CD4-positive, alpha-beta T cell (primary cell): ENCODE measurements at places on chromosomes 5 and 9.

- DNase-seq = no peak
Measured at GRCh38 chr9:69198521-69199220, 24.6 kb downstream of the TJP2 start.

- no peak for DNase-seq
Measured at GRCh38 chr5:171571663-171572062, 152.2 kb downstream of the FGF18 start.

DNA sequence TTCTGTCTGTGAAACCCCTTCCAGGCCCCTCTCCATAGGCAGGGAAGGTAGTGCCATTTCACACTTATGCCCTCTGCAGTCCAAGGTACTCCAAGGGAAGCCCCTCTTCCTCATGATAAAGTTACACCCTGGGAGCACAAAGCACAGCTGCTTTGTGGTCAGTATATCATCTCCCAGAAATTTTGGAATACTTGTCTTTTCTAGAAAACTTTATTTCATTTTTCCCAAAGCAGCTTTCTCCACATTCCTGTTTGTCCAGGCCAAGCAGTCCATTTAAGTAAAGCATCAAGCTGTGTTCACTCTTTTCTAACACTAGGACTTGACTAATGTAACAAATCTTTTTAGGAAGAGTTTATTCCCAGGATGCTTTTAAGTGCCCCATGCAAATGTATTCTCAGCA lies 371.8 kb upstream of the RGMB start:
- DNase-seq = no peak

DNA sequence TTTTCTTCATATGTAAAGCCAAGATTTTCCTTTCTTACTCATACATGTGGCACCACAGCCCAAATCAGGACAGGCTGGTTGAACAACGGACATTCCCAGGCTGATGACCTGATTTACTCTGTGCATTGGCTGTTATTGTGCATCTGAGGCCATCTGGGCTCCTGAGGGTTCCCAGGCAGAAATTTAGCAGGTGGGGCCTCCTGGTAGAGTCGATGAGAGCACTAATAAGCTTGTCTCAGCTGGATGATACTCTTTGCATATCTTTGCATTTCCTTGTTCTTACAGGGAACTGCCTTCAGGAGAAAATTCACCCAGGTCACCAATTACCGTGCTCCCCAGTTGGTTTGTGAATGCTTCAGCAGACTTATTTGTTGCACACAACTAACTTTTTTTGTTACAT lies 605.1 kb downstream of the ELAVL2 start:
- DNase-seq = no peak

GRCh38 chr5:160685695-160686094 lies 166.3 kb downstream of the ATP10B start:
- DNase-seq = no peak

GRCh38 chr5:42840842-42841567 lies 29.3 kb upstream of the SELENOP start:
- DNase-seq = no peak

GRCh38 chr5:170159101-170159698 lies 53.5 kb downstream of the FOXI1 start:
- no peak for DNase-seq

DNA sequence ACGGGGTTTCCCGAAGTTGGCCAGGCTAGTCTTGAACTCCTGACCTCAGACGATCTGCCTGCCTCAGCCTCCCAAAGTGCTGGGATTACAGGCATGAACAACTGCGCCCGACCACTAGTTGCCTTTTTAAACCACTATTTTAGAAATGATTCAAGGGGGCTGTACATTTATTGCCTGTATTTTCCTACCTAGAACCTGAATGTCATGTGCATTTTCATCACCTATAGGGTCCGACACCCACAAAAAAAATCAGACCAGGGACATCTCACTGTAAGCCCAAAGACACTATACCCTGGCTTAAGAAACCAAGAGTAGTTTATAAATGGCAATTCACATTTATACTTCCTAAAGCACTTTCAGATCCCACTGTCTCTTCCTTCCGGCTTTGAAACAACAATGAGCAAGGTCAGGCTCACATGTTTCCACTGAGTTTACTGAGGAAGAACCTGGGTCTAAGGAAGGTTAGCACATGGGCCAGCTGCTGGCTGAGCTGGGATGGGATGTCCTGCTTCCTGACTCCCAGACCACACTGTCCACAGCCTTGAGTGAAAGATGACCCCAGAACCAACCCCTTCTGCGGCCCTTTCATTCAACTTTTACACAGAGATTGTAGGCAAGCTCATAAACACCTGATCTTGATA lies 87.3 kb downstream of the SERINC5 start:
- DNase-seq = no peak

- no peak for DNase-seq
Measured at GRCh38 chr9:128136816-128137793, 9.6 kb upstream of the PTGES2 start.

- no peak for DNase-seq
Measured at GRCh38 chr5:114504560-114504959, 142.7 kb downstream of the KCNN2 start.

- DNase-seq = no peak
Measured at GRCh38 chr9:127809002-127809539, 6.4 kb downstream of the FPGS start.

DNA sequence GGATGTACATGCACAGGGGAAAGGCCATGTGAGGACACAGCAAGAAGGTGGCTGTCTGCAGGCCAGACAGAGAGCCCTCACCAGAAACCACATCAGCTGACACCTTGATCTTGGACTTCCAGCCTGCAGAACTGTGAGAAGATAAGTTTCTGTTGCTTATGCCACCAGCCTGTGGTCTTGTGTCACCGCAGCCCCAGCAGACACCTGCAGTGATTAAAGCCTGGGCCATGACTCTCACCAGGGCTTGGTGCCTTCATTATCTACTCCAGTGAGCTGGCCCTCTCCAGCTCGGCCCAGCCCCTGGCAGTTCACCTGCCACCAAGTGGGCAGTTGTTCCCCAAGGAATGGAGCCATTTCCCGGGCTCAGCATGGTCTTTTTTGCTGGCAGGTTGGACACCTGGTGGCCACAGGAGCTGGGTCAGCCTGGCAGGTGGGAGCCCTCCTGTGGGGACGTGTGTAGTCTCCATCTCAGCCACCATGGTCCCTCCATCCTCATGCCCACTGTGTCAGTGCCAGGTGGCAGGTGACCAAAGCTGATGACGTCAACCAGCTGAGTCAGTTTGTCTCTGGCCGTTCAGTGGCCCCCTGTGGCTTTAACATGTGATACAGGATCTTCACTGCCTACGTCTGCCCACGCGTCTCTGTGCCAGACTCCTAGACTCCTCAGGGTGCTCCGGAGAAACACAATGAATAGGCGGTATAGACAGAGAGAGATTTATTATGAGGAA lies 99.9 kb upstream of the PPP1R26 start:
- DNase-seq = no peak

- DNase-seq = no peak
Measured at GRCh38 chr9:124455820-124456219, 5.6 kb downstream of the ADGRD2 start.

- DNase-seq = no peak
Measured at GRCh38 chr5:33513462-33514185, 72.9 kb downstream of the TARS1 start.

GRCh38 chr9:89377411-89377810 lies 59.1 kb downstream of the SECISBP2 start:
- DNase-seq = no peak

- no peak for DNase-seq
Measured at GRCh38 chr9:9817176-9817575, 795.6 kb downstream of the PTPRD start.

DNA sequence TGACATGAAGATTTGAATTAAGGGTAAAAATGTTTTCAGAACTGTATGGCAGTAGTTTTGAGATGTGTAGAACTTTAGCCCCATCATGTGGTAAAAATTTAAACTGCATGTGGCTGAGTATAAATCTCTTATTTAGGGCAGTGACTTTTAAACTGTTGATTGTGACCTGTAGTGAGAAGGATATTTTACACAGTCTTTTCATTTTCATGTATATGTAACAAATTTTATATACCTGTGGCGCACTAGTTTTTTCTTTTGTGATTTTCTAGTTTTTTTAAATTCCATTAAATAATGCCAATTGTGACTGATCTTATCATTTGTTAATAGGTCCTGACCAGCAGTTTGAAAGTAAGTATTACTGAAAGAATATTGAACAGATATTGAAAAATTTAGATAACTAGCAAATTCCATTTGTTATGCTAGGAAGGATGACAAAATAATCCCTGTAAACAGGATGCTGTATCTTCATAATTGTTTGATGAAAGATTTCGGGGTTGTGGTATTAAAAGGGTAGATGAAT lies 47.2 kb downstream of the GPBP1 start:
- DNase-seq = peak; percentile 86

GRCh38 chr5:93990504-93991070 lies 249.2 kb upstream of the POU5F2 start:
- no peak for DNase-seq

DNA sequence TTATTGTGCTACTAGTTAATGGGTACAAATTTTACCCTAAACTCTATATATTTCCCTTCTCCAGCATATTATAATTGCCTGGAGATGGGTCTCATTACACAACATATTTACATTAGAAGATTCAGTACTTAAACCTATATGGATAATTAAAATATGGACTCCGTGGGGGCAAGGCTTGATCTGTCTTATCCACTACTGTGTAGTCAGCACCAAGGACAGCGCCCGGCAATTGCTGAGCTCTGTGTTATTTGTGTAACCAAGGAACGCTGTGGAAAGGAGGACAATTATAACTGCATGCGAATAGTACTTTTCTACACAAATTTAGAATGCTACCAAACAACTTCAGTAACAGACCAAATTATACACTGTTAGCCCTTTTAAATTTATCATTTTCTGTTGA lies 77.7 kb downstream of the DNAH5 start:
- no peak for DNase-seq

- DNase-seq = no peak
Measured at GRCh38 chr9:3647652-3648051, 121.9 kb upstream of the RFX3 start.

DNA sequence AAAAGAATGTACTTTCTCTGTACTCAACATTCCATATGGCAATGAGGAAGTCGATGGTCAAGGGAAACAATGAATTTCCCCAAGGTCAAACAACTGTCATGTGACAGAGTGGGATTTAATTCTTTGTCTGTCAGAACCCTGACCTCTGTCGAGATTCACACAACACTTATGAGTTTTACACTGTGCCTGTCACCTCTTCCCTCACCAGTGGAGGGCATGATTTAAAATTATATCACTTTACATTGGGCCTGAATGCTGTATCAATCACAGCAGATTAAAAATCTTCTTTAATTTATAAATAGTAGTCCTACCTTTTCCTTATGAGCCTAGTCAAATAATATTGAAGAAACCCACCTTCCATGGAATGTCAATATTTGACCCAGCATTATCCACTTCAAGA lies 276.7 kb downstream of the CDH10 start:
- DNase-seq = no peak

DNA sequence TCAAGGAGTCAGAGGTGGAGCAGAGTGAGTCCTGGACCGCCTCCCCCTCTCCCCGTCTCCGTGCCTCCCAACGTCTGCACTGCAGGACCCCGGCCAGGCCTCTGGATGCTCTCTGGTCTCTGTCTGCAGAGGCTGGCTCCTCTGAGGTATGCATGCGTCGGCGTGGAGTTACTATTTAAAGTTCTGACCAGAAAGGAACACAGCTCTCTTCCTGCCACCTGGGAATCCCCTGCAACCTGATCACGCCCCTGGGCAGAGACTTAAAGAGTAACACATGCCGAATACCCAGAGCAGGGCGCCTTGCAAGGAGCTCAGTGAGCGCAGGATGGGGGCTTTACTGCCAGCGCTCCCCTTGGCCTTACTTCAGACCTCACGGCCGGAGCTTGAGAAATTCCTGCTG lies 16.0 kb downstream of the ANXA6 start:
- peak; percentile 43 for DNase-seq

GRCh38 chr9:94161673-94162072 lies 77.4 kb downstream of the PTPDC1 start:
- DNase-seq = no peak
